ENCODE measurements at places on chromosomes 7 and 10.

DNA sequence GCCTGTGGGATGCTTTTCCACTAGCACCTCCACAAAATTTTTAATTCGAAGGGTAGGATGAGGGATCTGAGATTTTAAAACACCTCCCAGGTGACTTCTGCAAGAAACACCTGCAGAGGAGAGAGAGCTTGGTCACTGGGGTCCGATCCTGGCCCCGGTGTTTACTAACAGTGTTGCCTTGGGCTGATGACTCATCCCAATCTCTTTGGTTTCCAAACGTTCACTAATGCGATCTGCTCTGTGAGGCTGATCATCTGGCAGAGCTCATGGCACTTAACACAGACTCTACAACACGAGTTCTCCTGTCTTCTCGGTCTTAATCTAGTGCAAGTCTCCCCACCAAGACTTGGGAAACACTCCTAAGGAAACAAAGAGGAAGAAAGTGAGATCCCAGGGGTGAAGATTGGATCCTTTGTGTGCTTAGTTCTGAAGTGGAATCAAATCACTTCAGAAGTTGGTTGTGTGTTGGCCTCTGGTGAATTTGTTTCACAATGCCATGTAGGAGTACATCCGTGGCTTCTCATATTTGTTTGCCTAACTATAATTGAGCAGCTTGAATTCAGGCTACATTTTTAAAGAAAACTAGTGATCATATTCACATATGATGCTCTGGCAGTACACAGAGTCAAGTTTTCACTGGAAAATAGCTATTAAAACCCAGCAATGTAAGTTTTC is 407.9 kb downstream of the NRG3 start:
- no peak for DNase-seq

DNA sequence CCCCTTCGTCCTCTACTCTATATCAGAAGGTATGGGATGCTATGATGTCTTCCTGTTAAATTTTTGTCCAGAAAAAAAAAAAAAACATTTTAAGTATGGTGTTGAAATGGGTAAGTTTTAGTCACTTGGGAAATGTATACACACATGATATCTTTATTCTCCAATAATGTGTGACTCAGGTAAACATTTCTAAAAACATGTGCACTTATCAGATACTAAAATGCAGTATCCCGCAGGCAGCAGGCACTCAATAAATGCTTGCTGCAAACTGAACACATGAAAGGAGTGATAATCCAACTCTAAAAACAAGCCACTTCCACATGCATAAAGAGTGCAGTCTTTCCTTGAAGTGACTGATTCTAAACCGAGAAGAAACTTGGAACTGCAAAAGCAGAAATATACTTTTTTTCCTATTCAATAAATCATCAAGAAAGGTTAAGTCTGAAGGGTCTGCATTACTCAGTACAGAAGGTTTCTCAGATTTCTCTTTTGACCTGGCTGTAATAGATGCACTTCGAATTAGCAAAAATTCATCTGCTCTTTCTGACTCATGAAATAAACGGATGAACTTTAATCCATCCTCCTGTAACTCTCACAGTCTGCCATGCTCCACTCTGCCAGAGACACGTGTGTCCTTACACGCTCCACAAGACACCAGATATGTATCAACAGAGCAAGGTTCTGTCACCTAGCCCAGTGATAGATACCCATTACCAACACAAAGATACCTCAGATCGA is 84.0 kb downstream of the HIPK2 start:
- no peak for DNase-seq

DNA sequence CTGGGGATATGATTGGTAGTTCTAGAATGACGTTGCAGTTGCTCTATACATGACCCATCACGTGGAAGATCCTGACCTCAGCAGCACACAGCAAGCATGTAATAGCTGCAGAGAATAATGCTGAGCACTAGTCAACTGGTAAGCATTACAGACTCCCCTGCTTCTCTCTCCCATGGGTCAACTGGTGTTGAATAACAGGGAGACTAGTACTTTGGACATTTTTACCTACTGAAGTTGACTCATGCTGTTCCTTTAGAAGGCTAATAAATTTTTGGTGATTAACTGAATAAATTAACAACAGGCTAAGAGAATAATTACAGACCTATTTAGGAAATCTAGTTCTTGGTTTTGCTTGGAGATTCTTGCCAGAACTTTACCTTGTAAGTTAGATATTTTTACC is 234.1 kb downstream of the AUTS2 start:
- DNase-seq, result no peak

DNA sequence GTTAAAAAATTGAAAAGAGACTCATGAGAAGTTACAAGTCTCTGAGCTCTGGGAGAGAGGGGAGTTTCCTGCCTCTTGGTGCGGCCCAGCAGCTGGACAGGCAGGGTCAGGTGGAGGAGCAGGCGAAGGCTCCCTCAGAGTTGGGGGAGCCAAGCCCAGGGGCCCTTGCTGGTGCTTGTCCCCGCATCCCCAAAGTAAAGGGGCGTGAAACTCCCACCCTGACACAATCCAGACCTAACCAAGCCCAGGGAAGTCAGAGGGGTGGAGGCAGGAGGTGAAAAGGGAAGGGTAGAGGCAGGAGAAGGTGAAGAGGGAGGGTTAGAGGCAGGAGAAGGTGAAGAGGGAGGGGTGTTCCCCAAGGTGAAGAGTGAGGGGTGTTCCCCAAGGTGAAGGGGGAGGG is 322.8 kb downstream of the GLRX3 start:
- DNase-seq, result no peak

GRCh38 chr7:133050200-133050995 is 31.5 kb downstream of the CHCHD3 start:
- DNase-seq, result no peak

- DNase-seq, result no peak
Observed at GRCh38 chr7:81370822-81371221, 399.0 kb downstream of the HGF start.

DNA sequence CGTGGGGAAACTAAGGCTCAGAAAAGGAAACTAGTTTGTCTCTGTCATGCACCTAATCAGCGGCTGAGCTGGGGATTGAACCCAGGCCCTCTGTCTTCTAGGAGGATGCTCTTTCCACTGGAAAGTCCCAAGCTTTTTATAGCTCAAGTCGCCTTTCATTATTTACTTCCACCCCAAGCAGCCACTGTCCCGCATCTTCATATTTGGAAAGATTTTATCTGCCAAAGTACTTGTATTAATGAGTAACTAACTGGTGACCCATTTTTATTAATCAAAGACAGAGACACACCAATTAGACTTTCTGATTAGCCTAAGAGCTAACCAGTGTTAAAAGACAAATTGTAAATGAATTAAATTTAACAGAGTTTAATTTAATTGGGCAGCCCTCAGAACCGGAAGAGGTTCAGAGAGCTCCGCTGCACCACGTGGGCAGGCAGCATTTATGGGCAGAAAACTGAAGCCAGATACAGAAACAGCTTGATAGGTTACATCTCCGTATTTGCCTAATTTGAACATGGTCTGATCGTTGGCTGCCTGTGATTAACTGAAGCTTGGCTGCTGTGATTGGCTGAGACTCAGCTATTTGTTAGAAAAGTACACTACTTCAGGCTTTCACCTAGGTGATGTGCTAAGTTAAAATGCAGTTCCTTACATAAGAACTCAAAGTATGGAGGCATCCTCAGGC is 78.5 kb upstream of the PDCD4 start:
- DNase-seq, result no peak

GRCh38 chr10:129514568-129515451 is 47.8 kb downstream of the MGMT start:
- no peak for DNase-seq

DNA sequence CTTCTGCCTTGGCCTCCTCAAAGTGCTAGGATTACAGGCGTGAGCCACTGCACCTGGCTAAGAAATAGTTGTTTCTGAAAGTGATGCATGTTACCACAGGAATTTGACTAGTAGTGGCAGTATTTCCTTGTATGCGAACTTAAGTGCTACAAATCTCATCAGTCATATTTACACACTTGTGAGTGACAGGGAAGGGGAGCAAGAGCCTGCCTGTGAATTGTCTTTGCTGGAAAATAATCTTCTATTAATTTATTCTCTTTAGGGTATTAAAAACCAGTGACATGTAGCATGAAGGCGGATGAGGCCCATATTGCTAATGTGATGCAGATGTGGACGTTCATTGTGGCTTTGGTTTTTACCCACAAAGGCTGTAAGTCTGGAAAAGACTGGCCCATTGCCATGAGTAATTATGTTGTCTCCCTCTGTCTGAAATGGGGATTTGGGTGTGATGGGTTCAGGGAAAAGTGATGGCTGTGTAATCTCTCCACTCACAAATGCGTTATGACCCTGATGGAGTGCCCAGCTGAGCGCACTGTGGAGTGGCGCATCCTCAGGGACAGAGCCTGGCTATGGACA is 97.6 kb downstream of the CCNY start:
- DNase-seq, result no peak

DNA sequence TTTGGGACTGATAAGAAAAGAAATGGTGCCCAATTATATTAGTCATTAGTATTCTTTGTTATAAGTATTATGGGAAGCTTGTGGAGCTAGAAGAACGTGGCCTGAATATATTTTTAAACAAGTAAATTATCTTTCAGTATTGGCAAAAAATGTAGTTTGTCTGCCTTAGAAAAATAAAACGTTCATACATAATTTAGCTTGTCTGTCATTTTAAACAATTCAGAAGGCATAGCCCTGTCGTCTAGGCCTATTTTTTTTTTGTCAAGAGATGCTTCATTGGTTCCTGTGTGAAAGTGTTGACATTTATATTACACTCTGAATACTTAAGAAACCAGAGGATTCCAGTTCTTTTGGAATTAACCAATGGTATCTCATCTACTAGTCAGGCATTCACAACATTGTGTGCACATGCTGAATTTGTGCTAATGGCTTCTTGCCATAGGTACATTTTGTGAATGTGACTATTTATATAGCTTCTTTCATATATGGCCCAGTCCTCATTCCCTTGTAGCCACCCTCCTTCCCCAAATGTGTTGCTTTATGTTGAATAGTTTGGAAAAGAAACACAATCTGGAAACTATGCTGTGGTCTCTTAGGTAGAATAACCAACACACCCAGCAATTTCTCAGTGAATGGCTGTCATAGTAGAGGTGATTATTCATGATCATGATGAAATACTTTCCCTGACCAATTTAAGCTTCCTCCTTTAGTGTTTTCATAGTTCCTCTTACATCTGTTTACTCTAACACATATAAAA is 435.8 kb downstream of the EXOC4 start:
- no peak for DNase-seq

GRCh38 chr10:63169624-63170023 is 36.5 kb downstream of the NRBF2 start:
- no peak for DNase-seq

- DNase-seq, result no peak
Observed at GRCh38 chr10:3886191-3886590, 101.2 kb upstream of the KLF6 start.

DNA sequence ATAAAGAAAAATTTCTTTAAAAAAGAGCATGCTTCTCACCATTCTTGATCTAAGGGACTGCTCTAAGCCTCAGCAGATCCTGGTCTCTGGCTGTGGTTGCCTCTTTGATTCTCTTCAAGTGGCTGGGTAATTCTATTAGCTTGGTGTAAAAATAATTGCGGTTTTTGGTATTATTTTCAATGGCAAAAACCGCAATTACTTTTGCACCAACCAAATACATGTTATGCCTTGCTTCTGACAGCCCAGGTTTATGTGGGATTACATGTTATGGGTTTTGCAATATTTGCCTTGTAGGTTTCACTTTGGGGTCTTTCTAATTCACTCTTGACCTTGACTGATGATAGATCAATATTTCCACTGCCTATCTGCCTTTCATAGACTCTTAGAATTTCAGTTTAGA is 20.0 kb upstream of the CREB5 start:
- no peak for DNase-seq

- DNase-seq, result no peak
Observed at GRCh38 chr10:23094786-23095403, 484 bp upstream of the MSRB2 start.

- DNase-seq, result no peak
Observed at GRCh38 chr7:8511855-8512254, 78.4 kb downstream of the NXPH1 start.

GRCh38 chr10:21494191-21495001 is 31.1 kb downstream of the SKIDA1 start:
- DNase-seq, result no peak

GRCh38 chr10:62437696-62438095 is 63.5 kb downstream of the ZNF365 start:
- no peak for DNase-seq

DNA sequence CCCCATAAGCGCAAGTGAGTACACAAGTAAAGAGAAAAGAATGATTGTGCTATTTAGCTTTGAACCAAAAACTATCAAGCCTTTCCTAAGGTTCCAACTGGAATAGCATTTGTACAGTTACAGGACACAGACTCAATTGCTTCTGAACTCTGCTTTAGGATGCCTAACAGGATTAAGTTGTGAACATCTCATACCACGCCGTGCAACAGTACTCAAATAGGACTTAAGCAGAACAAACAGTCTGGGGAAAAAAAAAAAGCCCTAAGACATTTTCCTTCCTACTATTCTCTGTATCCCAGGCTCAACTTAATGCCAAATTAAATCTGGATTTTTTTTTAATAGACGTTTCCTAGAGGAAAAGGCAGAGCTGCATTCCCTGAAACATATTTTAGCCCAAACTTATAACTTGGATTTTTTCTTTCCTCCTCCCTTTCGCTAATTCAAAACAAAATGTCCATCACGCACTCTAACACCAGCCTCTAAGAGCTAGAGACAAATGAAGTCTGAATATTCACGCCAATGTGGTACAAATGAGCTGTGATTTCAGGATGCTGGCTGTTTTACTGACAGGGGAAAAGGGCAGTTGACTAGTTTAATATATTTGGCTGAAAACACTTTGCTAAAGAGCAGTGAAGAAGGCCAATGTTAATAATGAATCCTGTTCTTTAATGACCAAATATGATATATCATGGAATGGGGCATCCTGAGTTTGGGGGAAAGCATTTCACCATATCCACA is 68.6 kb downstream of the CALD1 start:
- no peak for DNase-seq

- no peak for DNase-seq
Observed at GRCh38 chr7:92061154-92061553, 73.1 kb downstream of the CYP51A1 start.

DNA sequence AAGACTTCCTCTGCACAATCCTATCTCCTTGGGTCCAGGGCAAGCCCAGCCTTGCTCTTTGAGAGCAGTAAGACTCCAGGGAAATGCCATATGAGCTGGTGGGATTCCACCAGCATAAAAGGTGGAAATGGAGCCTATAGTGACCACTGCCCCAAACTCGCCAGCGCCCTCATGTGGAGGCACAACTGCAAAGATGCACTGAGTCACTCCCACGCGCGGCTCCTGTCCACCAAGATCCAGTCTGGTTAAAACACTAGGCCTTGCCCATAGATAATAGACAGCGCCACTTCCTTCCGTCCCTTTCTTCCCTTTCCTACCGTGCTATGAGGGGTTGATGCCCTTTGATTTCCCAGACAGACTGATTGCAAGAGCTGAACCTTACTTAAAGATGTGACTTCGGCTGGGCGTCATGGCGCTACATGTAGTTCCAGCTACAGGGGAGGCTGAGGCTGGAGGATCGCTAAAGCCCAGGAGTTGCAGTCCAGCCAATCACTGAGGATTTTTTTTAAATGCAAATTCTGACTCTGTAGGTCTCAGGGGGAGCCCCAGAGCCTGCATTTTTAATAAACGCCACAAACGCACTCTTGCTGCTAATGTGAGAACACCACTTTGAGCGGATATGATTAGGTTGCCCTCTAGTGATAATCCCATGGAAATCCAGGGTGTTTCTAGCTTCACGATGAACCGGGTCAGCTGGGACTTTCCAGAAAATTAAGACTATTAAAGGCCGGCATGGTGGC is 136.5 kb downstream of the EPC1 start:
- DNase-seq, result no peak

GRCh38 chr10:955127-955819 is 23.8 kb upstream of the LARP4B start:
- DNase-seq, result no peak

GRCh38 chr7:66282591-66282935 is 77.4 kb downstream of the TPST1 start:
- no peak for DNase-seq

Measured in SW 1271 (cell line).